ENCODE measurements at places on chromosomes 2 and 18.

- peak; percentile 67 for DNase-seq
Measured at GRCh38 chr2:64873472-64873924, 115.7 kb upstream of the SLC1A4 start.

DNA sequence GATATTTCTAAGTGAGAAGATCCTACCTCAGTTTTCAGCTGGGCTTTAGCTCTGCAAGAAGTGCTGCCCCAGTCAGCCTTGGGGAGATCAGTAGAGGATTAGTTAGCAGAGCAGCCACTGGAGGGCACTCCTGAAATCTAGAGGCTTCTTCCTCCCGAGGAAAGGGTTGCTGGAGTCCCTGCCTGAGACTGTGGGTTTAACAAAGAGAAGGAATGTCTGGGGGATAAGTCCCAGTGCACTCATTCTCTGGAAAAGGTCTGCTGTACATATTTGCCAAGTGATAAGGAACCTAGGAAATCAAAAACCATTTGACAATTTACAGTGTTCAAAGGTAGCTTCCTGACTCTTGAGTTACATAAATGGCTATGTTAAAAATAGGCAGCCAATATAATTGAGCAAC is 207.2 kb downstream of the SLC8A1 start:
- peak; percentile 10 for DNase-seq

GRCh38 chr2:29047083-29047845 is 27.1 kb downstream of the PCARE start:
- DNase-seq, result no peak

DNA sequence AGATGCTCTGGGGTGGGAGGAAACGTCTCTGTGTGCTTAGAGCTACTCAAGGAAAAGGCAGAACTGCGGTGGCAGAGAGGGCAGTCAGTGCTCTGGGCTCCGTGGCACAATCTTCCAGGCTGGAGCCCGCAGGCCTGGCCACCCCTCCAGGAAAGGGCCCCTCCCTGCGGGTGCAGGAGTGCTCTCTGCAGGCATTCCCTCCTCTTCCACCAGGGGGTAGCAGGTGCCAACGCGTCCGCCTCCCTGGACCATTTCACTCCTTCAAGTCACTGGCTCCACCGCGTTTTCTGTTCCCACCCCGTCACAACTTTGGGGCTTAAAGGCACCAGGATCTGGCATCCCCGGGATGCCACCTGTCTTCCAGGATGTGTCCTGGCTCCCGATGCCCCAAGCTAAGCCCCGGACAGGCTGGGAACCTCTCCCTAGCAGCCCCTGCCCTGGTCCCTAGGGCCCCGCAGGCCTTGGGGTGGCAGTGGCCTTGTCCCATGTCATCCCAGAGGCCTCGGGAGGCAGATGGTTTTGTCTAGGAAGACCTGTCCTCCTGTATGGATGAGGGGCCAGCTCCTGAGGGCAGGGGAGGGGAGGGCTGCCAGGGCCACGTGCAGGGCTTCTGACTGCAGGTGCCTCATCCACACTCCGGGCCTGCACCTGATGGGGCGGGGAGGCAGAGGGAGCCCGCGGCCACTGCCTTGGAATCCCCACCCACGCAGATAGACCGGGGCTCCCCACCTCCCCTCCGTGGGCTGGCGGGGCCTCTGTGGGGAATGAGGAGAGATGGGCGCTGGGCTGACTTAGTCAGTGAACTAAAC is 26.4 kb downstream of the KCNIP3 start:
- no peak for DNase-seq

DNA sequence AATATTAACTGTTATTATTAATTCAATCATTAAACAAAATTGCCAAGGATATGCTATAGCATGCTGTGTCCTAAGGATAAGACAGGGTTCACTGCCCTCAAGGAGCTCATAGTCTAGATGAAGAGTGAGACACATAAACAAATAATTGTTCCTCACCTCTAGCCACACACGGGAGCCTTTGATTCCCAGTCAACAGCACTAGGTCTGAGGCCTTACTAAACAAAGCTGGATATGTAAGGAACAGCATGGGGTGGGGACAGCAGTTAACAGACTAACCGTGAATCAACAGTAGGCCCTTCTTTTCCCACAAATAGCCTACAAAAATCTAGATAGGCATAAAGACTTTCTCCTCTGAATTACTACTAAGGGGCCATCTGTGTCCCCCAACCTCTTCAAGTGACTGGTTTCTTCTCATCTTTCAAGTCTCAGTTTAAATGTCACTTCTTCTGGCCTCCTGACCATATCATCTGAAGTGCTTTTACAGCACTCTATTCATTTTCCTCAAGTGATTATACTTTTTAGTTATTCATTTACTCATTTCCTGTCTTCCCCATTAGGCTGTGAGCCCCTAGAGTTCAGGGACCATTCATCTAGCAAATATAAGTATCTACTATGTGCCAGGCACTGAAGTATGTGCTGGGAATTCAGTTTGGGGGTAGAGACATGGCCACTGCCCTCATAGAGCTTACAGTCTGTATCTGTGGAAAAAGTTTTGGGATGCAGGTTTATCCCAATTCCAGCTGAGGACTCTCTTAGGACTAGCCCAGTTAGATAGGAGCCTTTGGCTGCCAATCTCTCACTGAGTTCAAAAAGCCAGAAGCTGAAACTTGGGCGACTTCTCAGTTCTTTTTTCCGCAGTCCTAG is 29.9 kb upstream of the IHH start:
- no peak for DNase-seq

GRCh38 chr2:173076581-173077345 is 1.1 kb downstream of the MAP3K20 start:
- no peak for DNase-seq

GRCh38 chr2:23926750-23927571 is at the start of gene ATAD2B:
ATAD2B (minus strand) TSS chr2:23927123; CDS start chr2:23926770, 353 bp downstream.
- DNase-seq, result peak; percentile 95

DNA sequence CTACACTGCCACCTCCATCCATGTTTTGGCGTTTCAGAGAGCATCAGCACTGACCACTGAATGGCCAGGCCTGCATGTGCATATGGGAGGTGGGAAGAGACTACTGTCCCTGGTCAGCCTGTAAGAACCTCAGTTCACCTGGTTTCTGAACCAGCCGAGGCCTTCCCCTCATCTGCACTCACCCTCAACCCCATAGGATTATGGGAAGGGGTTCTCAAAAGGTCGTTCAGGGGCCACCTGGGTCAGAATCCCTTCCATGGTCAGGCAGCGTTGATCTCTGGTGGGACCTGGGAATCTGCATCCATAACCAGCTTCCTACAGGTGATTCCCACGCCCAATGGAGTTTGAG is 36.7 kb downstream of the TET3 start:
- DNase-seq, result no peak

GRCh38 chr2:111173338-111173737 is 52.6 kb downstream of the BCL2L11 start:
- no peak for DNase-seq

DNA sequence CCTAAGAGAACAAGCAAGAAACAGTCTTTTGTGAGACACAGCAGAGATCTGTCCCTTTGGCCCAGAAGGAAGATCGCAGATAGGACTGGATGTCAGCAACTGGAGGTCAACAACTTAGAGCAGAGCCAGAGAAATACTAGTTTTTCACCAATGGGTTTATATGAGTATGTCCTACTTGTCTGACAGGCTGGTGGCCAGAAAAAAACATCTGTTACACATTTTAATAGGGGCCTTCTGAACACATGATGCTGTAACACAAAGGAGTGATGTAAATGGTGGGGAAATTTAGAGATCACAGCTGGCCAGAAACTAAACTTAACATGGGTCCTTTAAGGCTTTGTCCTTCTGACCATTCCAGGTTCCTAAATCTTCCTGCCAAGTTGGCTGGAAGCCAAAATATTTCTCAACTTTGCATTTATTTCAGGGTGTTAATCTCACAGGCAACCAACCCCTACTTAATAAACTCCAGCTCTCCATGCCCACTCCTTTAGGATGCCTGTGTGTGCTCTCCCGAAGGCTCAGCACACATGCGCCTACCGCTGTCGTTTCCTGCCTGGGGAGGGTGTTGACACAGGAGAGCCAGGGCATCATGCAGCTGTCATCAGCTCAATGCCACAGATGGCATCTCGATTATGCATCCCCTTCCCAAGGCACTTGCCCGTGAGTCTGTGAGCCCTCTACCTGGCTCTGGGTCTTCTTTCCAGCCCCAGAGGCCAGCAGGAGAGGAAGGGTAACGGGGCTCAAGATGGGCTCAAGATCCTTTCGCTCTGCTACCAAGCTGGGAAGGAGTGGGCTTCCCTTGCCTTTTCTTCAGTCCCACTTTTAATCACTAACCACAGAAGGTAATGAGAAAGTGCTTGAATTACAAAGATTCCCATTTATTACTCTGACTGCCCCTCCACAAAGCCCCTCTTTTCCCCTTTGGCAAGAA is 252.5 kb downstream of the ETAA1 start:
- no peak for DNase-seq
